NCI-H1105 (cell line): ENCODE measurements at places on chromosomes 3 and 15.

GRCh38 chr15:94523873-94524272, 292.5 kb downstream of the MCTP2 start:
- peak; percentile 8 for DNase-seq

DNA sequence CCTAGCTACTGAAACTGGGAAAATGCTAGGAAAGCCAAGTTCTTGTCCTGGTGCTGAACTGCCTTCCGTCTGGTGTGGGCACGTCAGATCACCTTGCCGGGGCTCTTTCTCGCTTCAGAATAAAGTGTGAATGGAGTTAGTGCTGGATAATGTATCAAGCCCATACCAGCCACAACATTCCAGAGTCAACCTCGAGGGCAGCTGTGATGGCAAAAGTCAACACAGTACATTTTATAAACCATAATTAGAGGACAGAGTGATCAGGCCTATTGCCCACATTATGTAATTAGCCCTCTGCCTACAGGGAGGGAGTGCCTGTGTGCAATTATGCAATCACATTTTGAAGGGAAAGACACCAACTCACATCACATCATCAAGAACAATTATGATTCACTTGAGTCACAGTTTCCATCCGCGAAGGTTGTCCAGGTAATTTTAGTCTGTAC, 165.2 kb downstream of the RORA start:
- DNase-seq, result peak; percentile 91

DNA sequence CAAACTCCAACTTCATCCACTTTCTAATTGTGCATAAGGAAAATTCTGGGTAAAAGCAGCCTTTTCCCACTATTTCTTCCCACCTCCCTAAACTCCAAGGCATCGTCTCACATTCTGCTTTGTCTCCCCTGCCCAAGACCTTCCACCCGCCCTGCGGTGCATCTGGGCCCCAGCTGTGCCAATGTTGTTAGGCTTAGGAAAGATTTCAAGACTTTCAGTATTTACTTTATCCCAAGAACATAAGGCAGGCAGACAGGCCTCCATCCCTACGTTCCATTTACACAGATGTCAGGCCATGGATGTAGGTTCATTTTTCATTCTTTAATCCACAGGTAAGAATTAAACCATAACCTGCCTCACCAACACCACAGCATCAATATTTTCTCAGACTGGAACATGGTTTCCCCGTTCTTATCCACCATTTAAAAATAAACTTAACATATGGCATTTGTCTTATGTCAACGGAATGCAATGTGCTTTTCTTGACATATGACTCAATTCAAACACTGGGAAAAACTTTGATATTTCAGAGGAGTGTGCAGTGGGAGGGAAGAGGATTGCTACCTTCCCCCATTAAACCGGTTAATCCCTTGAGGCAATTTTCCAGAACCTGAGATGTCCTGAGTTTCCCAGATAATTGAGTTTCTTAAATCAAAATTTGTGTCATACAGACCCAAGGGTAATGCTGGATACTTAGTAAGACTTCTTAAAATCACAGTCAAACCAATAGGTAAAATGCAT, 238.0 kb upstream of the LRIG1 start:
- DNase-seq, result no peak

GRCh38 chr15:73596174-73596573, 37.0 kb downstream of the NPTN start:
- no peak for DNase-seq

DNA sequence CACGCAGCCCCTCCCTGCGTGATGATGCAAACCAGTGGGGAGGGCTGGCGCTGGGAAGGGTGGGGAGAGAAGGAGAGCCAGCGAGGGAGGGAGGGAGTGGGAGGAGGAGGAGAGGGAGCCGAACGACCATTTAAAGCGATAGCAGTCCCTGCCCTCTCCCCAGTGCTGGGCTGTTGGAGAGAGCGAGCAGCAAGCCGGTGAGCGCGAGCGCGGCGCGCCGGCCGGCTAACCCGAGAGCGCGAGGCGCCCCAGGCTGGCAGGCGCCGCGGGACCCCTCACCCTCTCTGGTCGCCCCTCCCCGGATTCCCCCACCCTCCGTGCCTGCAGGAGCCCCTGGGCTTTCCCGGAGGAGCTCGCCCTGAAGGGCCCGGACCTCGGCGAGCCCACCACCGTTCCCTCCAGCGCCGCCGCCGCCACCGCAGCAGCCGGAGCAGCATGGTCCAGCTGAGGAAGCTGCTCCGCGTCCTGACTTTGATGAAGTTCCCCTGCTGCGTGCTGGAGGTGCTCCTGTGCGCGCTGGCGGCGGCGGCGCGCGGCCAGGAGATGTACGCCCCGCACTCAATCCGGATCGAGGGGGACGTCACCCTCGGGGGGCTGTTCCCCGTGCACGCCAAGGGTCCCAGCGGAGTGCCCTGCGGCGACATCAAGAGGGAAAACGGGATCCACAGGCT, at the start of gene GRM7:
GRM7 (plus strand) TSS at position 162 of the 671 bp plus-strand sequence.
- peak; percentile 27 for DNase-seq

DNA sequence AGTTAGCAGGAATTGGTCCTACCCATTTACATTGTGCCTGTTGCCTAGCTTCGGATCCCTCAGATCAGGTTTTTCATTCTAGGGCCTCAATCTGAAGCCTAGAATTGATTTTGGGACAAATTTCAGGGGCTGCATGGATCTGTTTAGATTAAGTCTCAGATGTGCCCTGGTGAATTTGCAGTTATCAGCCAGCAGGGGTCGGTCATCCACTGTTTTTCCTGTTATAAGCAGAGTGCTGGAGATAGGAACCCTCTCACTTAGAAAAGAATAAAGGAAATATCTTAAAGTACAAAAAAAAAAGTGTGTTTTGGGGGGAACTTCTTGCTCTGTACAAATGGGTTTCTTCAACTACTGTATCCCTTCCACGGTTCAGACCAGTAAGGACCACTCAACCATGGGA, 212.5 kb downstream of the BCHE start:
- no peak for DNase-seq

DNA sequence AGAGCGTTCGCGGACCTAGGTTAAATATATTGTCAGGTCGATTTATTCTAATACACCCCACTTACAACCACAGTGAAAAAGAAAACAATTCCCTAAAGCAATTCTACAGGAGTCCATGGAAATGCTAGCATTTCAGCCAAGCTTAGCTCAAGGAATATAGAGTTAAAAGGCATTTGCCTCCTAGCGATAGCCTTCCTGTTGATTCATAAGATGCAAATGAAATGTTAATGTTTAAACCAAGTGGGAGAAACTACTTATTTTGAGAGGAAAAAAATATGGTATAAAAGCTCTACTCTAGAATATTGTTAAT, 1.7 kb upstream of the ALCAM start:
- no peak for DNase-seq

GRCh38 chr3:58647381-58648141, 19.0 kb downstream of the FAM3D start:
- no peak for DNase-seq

DNA sequence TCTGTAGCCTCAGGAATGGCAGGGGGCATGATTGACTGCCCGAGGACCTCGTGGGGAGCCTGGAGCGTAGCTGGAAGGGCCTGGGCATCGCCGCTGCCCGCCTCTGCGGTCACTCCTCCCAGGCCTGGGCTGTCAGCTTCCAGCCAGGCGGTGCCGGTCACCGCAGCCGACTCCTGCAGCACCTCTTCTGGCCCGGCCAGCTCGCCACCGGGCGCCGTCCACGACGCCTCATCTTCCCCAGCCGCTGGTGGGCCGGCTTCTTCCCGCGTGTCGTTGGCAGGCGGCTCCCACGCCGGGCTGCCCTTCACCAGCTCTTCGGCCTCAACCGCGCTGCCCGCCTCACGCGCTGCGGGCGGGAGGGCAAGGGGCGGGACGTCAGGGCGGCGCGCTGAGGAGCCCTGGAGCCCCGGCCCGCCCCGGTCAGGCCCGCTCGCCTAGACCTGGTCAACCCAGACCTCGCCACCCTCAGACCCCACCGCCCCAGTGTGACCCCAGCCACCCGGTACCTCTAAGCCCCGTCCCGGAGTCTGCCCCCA, 1.0 kb downstream of the CSPG5 start:
- no peak for DNase-seq

GRCh38 chr3:61646851-61647525, 85.6 kb downstream of the PTPRG start:
- no peak for DNase-seq
